ENCODE measurements at places on chromosomes 1 and 21. TPM values are rescaled to one million over a fixed set of nuclear protein-coding genes. Genes with fewer than 3 reads are reported as not detected.

- no peak for DNase-seq
Measured at GRCh38 chr1:211737115-211738035, 62.0 kb upstream of the NEK2 start.

- no peak for DNase-seq
Measured at GRCh38 chr1:44406737-44407429, 1.8 kb downstream of the RNF220 start.

DNA sequence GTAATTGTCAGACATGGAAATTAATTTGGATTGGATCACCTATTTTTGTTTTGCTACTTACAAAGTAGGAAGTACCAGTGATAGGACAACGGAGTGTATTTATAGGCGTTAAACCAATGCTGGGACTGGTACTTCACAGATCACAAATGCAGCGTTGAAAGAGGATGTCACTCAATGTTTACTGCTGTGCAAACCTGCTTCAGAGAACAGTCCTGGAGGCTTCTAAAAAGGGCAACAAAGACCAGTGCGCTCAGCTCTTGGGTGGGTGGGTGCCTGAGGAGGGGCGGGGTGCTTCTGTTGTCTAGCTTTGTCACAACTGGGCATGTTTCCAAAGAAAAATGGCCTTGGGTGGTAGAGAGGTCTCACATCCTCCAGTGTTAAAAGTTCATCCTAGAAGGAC lies 2.1 kb downstream of the C1orf21 start:
- DNase-seq: no peak

Gene TNNT2
- total RNA-seq: not detected
